ENCODE measurements at places on chromosomes 7 and 10.

DNA sequence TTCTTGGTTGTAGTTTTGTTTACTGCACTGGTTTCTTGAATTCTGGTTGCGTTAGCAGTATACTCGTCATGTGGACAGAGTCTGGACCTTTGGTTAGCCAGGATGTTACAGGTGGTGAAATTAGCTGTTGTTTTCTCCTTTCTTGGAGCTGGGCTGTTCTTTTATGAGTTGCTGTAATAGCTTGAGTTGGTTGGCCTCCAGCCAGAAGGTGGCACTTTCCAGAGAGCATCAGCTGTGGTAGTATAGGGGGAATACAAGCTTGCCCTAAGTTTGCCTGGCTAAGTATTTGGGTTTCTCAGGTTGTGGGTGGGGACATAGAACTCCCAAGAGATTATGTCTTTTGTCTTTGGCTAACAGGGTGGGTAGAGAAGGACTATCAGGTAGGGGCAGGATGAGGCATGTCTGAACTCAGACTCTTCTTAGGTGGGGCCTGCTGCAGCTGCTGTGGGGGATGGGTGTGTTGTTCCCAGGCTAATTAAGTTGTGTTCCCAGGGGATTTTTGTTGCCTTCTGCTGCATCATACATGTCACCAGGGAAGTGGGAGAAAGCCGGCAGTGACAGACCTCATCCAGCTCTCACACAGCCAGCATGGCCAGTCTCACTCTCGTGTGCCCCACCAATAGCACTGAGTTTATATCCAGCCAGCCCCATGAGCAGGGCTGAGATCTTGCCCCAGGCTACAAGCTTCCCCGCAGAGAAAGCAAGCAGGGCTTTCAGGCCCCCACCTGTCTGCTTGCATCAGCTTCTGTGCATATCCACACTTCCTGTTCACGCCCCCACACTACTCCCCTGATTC is 246.7 kb upstream of the TPK1 start:
- no peaks in the 10 kb centered on the region for H3K4me1 ChIP-seq
- H3K36me3 ChIP-seq, result no peaks in the 10 kb centered on the region

DNA sequence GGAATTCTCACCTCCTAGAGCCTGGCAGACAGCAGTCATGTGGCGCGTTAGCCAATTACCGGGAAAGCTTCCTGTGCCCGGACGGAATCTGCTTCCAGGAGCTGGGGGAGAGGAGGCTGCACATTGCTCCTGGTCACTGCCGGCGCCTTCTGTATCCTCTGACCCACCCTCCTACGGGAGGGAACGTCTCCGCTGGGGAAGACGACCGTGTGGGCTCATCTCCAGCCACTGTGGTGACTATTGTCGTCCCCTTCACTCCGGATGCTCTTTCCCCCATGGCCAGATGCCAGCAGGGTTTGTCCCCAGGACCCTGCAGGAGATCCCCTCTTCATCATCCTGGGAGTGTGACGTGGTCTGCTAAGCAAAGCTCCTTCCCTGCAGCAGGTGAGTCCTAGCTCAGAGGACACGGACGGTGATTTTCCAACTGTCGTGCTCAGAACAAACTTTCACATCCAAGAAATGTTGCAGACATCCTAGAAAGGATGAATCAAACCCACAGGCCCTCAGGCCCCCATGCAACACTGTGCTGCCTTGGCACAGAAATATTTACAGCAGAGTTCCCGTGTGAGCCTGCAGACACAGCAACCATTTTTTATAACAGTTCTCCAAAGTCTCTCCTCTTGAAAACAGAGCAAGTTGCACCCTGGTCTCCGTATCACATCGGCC is 29.6 kb upstream of the FAM20C start:
- H3K4me1 ChIP-seq, result peaks cover 7% of the 10 kb centered on the region
- no peak overlapping the region for H3K4me3 ChIP-seq
- H3K27me3 ChIP-seq, result peaks cover 16% of the 10 kb centered on the region
- no peak for DNase-seq
- no peaks in the 10 kb centered on the region for H3K36me3 ChIP-seq

- peak overlapping the region; percentile 85 for H3K27ac ChIP-seq
- H3K4me3 ChIP-seq, result peak overlapping the region; percentile 70
- H3K4me1 ChIP-seq, result peaks cover 37% of the 10 kb centered on the region
These were observed 354 bp upstream of the GIMAP5 start for GRCh38 chr7:150736864-150737263.

- H3K27ac ChIP-seq, result no peak overlapping the region
- no peaks in the 10 kb centered on the region for H3K36me3 ChIP-seq
- peak overlapping the region; percentile 88 for H3K4me3 ChIP-seq
- H3K27me3 ChIP-seq, result no peaks in the 10 kb centered on the region
- peaks cover 94% of the 10 kb centered on the region for H3K4me1 ChIP-seq
- no peak for DNase-seq
These were observed 2.7 kb downstream of the CUL1 start for GRCh38 chr7:148701414-148701813.

GRCh38 chr7:44767134-44767911 is 18.7 kb downstream of the ZMIZ2 start:
- H3K4me3 ChIP-seq, result peak overlapping the region; percentile 32
- peak overlapping the region; percentile 81 for H3K27ac ChIP-seq
- peaks cover 44% of the 10 kb centered on the region for H3K4me1 ChIP-seq

DNA sequence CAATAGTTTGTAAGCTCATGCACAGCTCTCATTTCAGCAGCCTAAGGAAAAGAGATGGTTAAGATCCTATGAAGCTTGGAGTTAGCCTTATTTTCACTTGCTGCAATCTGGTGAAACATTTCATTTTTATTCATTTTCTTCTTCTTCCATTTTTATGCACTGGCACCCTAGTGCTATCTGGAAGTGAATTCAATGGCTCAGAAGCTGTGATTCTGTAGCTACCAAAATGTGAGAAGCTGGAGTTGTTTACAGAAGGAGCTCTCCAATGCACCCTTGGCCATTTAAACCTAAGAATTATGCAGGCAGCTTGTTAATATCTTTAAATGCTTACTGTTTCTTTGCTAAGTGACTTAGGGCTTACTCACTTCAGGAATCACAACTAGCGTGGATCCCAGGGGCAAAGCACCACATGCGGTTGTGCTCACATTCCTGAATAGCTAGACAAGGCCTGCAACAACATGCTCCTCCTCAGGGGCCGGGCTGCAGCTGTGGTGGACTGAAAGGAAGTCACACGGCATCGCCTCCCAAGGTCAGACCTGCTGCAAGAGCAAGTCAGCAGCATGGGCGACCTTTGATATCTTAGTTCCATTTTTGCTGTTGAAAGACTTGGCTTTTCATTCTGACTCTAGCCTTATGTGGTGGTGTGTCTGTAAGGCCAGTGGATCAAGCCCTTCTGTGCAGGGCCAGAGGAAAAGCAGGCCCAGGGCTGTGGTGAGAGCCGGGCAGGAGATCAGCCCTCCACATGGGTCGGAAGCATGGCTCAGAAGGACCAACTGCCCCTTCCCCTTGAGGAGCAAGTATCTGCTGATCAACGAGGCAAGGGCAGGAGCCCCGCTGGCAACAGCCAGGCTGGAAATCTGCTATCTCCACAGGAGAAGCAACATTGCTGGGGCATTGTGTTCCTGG is 91.9 kb upstream of the MBL2 start:
- H3K4me1 ChIP-seq, result peaks cover 12% of the 10 kb centered on the region
- no peak overlapping the region for H3K4me3 ChIP-seq
- no peak overlapping the region for H3K27ac ChIP-seq
- peak; percentile 34 for DNase-seq

GRCh38 chr7:22728401-22729029 is 1.5 kb downstream of the IL6 start:
- DNase-seq, result no peak
- peak overlapping the region; percentile 73 for H3K27ac ChIP-seq
- no peaks in the 10 kb centered on the region for H3K27me3 ChIP-seq
- H3K4me3 ChIP-seq, result peak overlapping the region; percentile 60

GRCh38 chr7:1609023-1609422 is 39.2 kb upstream of the PSMG3 start:
- H3K27me3 ChIP-seq, result peaks cover 53% of the 10 kb centered on the region
- no peaks in the 10 kb centered on the region for H3K36me3 ChIP-seq
- H3K4me3 ChIP-seq, result no peak overlapping the region
- no peak for DNase-seq

DNA sequence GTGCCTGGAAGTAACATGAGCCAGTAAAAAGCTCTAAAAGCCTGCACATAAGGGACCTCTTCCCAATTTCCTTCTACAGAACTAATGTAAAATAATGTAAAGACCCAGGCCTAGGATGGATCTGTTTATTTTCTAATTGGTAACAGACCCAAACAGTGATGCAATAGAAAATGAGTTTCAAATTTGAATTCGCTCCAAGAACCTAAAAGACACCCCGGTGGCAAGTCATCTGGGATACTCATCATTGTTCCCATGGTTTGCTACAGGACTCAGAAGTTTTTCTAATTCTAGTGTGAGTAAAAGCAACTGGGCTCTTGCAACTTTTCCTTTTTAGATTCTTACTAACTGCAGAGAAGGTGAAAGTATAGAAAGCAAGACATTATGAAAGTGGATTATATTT is 271.3 kb upstream of the CACNA2D1 start:
- H3K27me3 ChIP-seq, result peaks cover 3% of the 10 kb centered on the region
- H3K27ac ChIP-seq, result no peak overlapping the region
- H3K4me3 ChIP-seq, result no peak overlapping the region
- H3K36me3 ChIP-seq, result no peaks in the 10 kb centered on the region

- no peak overlapping the region for H3K27ac ChIP-seq
- no peaks in the 10 kb centered on the region for H3K27me3 ChIP-seq
- H3K36me3 ChIP-seq, result no peaks in the 10 kb centered on the region
- DNase-seq, result no peak
- H3K4me1 ChIP-seq, result no peaks in the 10 kb centered on the region
These were observed 478.5 kb downstream of the KIF20B start for GRCh38 chr10:90179696-90180407.

- no peaks in the 10 kb centered on the region for H3K27me3 ChIP-seq
- peak overlapping the region; percentile 8 for H3K27ac ChIP-seq
- peaks cover 95% of the 10 kb centered on the region for H3K4me1 ChIP-seq
- no peaks in the 10 kb centered on the region for H3K36me3 ChIP-seq
- no peak for DNase-seq
These were observed 38.0 kb downstream of the CYTH3 start for GRCh38 chr7:6234384-6234783.

GRCh38 chr10:102527546-102527945 is 23.8 kb downstream of the SUFU start:
- H3K27ac ChIP-seq, result no peak overlapping the region
- no peaks in the 10 kb centered on the region for H3K27me3 ChIP-seq
- H3K4me3 ChIP-seq, result no peak overlapping the region

- H3K36me3 ChIP-seq, result no peaks in the 10 kb centered on the region
- no peak overlapping the region for H3K4me3 ChIP-seq
- no peaks in the 10 kb centered on the region for H3K4me1 ChIP-seq
- H3K27ac ChIP-seq, result no peak overlapping the region
- no peak for DNase-seq
These were observed 8.5 kb upstream of the AKR1D1 start for GRCh38 chr7:138067774-138068173.

DNA sequence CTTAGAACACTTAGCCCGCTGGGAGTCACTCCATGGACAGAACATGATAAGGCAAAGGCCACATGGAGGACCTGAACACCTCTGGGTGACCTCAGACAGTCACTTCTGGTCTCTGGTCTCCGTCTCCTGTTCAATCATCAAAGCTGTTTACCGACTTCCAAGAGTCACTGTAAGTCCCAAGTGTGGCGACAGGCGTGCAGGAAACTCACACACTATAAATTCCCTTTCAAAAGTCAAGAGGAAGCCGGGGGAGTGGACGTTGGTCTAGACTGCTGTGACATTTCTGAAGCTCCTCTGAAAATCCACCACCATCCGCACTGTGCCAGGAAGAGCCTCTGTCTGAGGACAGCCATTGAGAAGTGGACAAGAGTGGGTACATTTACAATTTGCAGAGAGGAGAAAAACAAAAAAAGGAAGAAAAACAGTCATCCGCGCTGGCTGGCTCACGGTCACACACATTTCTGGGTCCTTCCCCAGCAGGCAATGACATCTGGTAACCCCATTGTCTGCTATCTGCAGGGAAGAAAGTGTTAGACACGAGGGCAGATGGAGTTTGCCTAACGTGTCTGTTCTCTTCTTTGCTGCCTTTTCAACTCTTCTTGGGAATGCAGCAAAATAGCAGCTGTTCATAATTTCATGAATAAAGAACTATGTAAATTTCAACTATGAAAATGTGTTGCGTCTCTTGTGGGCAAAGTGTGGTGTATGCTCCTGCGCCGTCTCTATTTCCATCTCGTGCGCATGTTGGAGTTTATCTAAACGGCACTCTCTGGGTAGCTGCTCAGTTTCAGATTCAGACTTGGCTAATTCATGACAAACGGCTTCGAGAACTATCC is 32.9 kb upstream of the CUX1 start:
- H3K27me3 ChIP-seq, result peaks cover 14% of the 10 kb centered on the region
- H3K36me3 ChIP-seq, result no peaks in the 10 kb centered on the region
- H3K27ac ChIP-seq, result no peak overlapping the region
- peak overlapping the region; percentile 34 for H3K4me3 ChIP-seq
- H3K4me1 ChIP-seq, result peaks cover 24% of the 10 kb centered on the region

GRCh38 chr7:118615-119391 is 73.6 kb upstream of the FAM20C start:
- no peak overlapping the region for H3K4me3 ChIP-seq
- no peaks in the 10 kb centered on the region for H3K36me3 ChIP-seq
- peak overlapping the region; percentile 76 for H3K27ac ChIP-seq
- DNase-seq, result peak; percentile 11

GRCh38 chr7:42232275-42232674 is 4.7 kb downstream of the GLI3 start:
- H3K36me3 ChIP-seq, result no peaks in the 10 kb centered on the region
- no peak for DNase-seq
- peaks cover 40% of the 10 kb centered on the region for H3K4me1 ChIP-seq
- peaks cover 23% of the 10 kb centered on the region for H3K27me3 ChIP-seq
- H3K27ac ChIP-seq, result no peak overlapping the region
- no peak overlapping the region for H3K4me3 ChIP-seq

DNA sequence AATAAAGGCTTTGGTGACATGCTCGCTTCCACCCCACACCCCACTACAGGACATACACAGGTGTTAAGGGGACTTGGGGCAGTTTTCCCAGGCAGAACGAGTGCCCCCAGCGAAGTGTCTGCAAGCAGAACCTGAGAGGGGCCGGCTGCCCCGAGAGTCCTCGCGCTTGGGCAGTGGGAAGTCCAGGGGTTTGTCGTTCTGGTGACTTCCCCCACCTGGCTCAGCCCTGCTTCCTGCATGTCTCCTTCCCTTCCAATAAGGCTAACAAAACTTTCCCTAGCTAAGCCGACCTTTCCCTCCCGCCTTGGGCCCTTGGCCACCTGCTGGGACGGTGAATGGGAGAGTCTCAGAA is 916 bp downstream of the VWA2 start:
- peak overlapping the region; percentile 68 for H3K4me3 ChIP-seq
- H3K27me3 ChIP-seq, result peaks cover 98% of the 10 kb centered on the region
- DNase-seq, result no peak
- peaks cover 19% of the 10 kb centered on the region for H3K4me1 ChIP-seq

DNA sequence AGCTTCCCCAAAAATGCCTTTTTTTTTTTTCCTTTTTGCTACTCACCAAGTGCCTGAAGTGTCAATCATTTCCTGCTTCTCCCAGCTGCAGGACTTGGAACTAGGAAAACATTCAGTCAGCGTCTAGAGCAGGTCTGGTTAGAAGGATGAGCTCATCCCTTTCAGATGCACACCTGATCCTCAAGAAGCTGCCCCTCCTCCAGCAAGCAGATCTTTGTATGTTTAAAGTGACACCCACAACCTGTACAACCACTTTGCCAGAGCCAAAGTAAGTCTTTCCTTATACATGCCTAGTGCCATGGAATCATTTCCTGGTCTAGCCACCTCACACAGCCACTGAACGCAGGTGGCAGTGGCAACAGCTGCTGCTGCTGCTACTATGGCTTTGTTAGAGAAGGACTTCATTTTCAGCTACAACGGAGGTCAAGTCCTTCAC is 10.4 kb upstream of the USP54 start:
- H3K4me3 ChIP-seq, result no peak overlapping the region
- no peak for DNase-seq
- H3K4me1 ChIP-seq, result no peaks in the 10 kb centered on the region
- no peaks in the 10 kb centered on the region for H3K27me3 ChIP-seq

Data from left ventricle myocardium inferior (tissue), 1 donor.